Large intestine (tissue), 12 donors: ENCODE measurements at places on chromosomes 12 and 14.

GRCh38 chr12:52469853-52470252, 3.8 kb downstream of the KRT6C start:
- DNase-seq = no peak

DNA sequence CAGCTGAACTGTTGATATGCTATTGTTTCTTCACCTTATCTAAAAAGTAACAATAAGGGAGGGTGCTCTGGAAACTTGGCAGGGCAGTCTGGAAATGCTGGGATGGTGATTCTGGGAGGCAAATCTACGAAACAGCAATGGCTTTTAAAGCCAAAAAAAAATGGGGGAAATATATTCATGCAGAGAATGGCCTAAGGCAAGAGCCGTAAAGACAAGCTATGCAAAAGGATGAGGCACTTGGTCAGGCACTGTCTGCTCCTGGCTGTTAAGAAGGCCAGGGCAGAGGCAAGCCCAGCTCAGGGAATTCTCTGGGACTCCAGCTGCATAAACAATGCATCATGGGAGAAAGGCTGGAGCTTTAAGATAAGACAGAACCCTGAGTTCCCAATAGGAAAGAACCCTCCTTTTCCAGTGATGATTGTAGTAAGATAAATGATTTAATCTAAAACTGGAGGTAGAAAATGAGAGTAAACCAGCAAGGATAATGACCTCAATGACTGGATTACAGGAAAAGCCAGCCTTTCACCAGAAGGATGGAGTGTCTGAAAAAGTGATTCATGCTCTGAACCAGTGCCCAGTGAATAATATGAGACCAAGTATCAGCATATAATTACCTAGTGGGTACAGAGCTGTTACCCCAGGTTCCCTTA, 46.0 kb downstream of the ITPR2 start:
- DNase-seq = no peak

GRCh38 chr12:95624589-95624988, 73.3 kb upstream of the USP44 start:
- no peak for DNase-seq

GRCh38 chr12:22101749-22102243, 55.8 kb downstream of the CMAS start:
- DNase-seq = no peak

DNA sequence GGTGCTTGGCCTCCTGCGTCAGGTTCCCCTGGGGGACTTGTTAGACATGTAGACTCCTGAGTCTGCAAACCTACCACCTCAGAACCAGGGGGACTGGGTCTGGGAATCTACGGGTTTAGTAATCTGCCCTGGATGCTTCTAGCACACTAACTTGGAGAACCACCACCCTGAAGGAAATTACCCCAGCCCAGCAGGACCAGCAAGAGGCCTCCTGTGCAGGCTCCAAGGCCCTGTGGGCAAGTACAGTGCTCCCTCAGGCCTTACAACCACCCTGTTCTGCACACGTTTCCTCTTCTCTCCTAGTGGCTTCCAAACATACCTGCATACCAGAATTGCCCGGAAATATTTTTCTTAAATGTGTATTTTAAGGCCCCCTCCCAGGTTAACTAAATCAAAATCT, 423.0 kb downstream of the FUT8 start:
- no peak for DNase-seq

- DNase-seq = no peak
These were observed 45.7 kb upstream of the CLMN start for GRCh38 chr14:95365401-95365800.

DNA sequence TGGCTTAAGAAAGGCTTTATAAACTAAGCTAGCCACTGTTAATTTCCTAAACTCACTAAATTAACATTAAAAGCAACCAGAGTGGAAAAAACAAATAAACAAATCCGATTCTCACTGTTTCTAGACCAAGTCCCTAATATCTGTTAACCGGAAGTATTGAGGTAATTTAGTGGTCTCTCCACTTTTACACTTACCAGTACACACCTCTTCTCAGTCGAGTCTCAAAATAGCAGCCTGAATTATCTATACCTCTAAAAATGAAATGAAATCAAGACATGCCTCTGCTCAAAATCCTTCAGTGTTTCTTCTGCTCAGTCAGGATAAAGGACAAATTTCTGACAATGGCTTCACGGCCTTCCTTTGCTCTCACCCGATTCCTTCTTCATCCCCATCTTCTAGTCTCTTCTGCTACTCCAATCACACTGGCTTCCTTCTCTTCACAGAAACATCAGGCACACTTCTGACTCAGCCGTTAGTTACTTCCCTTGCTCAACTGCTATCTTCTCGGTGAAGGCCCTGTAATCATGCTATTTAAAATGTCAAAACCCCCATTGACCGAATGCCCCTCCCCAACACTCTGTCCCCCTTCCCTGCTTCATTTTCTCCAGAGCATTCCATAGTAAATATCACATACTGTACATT, 161.3 kb downstream of the KITLG start:
- no peak for DNase-seq

DNA sequence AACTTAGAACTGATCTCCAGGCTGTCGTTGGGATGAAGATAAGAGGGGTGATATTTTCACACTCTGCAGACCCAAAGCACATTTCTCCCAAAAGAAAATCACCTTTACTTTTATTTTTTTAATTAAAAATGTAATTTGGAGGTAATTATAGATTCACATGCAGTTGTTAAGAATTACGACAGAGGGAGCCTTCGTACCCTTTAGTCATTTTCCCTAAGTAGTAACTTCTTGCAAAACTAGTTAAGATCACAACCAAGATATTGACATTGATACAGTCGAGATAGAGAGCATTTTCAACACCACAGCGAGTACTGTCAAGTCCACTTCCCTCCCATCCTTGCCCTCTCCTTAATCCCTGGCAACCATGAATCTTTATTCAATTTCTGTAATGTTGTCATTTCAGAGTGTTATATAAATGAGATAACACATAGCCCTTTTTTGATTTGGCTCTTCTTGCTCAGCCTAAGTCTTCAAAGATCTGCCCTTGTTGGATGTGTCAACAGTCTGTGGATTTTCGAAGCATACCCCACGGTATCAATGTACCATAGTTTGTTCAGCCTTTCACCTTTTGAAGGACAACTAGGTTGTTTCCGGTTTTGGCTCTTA, 39.6 kb downstream of the DNAH10 start:
- DNase-seq = no peak

DNA sequence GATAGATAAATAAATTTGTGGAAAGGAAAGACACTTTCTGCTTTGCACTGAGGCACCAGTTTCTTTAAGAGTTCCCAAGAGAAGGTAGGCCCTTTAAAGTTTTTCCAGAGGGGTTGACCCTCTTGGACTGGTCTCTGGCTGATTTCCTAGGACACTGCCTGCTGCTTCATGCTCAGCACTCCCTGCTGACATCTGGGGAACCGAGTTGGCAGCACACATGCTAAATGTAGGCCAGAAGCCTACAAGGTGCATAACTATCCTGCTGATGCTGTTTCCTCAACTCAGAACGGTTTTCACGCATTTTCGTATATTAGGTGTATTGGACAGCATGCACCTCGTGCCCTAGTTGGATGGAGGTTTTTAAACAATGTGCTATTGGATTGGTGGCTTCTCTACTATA, 887.2 kb upstream of the SEL1L start:
- no peak for DNase-seq

DNA sequence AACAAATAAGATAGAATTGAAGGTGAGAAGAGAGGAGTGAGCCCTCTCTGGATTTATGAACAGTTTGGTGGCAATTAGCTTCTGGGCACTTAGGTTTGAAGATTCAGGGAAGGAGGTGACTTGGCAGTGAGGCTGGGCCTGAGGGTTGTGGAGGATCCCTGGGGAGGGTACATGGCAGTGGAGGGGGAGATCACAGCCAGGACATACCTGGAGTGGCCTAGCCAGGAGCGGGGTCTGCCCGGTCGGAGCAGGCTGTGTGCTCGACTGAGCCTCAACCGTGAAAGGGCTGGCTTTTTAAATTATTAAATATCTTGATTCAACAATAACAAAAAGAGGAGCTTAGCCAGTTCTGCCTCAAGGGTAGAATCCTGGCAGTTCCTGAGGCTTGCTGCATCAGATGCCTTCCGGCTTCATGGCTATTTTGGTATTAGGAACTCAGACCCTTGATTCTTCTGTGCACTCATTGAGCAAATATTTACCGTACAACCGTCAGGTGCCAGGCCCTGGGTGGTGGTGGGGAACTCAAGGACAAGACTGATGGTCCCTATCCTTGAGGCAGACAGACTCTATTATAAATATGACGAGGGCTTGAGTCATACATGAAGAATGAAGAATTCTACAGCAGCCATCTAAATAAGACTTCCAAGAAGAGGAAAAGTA, 73.4 kb downstream of the SPTB start:
- no peak for DNase-seq

DNA sequence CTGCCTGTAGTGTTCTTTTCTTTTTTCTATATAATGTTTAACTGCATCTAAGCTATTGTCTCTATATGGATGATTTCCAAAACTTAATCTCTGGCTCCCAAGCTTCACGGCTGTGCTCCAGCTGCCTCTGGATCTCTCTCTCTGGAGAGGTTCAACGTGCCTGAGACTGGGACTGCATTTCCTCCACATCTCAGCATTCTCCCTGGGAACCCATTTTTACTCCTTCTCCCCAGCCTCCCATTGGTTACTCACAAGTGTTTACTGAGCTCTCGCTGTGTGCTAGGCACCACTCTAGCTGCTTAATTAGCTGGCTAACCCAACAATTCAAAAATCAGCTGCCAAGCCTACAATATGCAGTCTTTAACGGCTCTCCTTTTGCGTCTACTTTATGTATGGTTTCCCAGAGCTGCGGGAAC, 34.7 kb downstream of the FBXL14 start:
- no peak for DNase-seq

DNA sequence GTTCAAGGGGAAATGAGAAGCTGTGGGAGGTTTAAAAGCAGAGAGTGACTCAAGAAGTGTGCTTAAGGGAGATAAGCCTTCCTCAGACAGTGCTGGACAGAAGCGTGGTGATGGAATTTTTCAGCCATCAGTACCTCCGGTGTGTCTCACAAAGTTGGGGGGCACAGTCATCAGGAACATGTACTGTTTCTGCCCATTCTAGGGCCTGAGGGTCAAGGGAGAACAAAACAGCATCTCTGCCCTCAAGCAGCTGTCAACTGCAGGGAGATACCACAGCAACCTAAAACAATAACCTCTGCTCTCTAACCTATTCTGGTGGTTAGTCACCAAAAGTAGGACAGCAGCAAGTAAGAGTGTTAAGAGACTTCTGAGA, 2.0 kb upstream of the STON2 start:
- no peak for DNase-seq

DNA sequence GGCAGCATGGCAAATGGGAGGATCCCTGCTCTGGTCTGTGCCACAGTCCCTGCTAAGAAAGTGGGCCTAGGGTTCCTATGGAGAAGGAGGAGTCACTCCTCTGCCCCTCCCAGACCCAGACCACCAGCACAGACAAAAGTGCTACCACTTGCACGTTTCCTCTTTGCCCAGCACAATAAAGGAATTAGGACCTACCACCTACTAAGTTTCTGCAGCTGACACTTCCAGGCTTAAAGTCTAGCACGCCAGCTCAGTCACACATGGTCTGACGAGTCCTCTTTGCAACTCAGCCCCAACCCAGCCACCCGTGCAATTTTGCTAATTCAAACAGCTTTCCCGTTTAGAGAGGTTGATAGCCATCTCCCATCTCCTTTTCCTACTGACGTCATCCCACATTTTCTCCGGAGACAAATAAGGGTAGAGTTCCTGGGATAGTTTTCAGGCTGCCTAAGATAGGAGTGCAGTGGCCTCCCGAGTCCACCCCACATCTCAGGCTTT, 66.2 kb upstream of the PTGR2 start:
- DNase-seq = peak; percentile 80

DNA sequence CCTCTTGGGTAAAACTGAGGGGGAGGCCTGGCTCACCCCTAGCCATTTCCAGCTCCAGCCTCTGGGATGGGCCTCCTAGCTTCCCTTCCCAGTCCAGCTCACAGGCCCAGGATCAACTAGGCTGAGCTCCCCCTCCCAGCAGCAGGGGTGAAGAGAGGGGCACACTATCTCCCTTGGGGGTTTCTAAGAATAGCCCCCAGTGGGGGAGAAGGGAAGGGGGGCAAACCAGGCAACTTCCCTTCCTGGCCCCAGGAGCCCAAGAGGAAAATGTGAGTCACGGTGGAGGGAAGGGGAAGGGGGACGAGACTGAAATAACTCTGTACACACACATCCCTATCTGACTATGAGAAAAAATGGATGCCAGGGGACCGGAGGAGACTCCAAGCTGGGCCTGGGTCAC, 9.0 kb downstream of the ADCY6 start:
- no peak for DNase-seq
